ENCODE measurements at places on chromosomes 3 and 15.

DNA sequence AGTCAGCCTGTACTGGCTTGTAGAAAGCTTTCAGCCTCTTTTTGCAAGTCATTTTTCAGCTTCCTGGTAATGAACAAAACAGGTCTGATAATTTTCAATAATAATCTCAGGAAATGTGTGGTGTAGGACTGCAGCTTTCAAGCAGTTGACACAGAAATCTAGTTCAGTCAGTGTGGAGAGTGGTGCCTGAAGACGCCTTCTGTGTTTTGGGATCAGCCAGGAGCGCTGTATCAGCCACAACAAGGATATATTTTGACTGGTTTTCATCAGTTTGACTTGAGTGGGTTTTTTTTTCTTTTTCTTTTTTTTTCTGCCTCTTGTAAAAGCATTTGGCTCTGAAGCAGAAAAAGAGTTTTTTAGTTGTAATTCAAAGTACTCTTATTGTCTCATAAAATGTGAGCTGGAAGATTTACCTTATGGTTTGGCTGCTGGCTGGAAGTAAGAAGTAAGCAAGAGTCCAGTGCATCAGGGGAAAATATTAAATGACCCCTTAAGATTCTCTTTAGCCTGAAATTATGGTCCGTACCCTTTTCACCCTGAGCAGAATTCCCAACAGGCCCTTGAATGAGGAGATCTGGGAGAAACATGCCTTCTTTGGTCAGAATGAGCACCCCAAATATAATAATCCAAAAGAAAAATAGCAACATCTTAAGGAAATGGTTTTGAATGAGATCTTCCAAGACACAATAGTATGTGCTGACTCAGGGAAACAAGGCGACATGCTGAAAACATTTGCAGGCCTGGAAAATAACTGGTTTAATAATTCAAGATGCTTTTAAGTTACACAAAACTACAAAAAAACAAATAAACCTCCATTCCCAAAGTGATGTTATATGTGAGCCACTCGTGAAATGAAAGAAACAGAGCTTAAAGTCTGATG, 332.7 kb upstream of the ADAMTS9 start:
- no peak for DNase-seq

GRCh38 chr15:39539466-39539865, 41.4 kb upstream of the THBS1 start:
- DNase-seq, result no peak

GRCh38 chr3:42290966-42291714, 25.2 kb upstream of the CCK start:
- DNase-seq, result no peak

GRCh38 chr3:166405465-166405864, 568.2 kb upstream of the BCHE start:
- no peak for DNase-seq

DNA sequence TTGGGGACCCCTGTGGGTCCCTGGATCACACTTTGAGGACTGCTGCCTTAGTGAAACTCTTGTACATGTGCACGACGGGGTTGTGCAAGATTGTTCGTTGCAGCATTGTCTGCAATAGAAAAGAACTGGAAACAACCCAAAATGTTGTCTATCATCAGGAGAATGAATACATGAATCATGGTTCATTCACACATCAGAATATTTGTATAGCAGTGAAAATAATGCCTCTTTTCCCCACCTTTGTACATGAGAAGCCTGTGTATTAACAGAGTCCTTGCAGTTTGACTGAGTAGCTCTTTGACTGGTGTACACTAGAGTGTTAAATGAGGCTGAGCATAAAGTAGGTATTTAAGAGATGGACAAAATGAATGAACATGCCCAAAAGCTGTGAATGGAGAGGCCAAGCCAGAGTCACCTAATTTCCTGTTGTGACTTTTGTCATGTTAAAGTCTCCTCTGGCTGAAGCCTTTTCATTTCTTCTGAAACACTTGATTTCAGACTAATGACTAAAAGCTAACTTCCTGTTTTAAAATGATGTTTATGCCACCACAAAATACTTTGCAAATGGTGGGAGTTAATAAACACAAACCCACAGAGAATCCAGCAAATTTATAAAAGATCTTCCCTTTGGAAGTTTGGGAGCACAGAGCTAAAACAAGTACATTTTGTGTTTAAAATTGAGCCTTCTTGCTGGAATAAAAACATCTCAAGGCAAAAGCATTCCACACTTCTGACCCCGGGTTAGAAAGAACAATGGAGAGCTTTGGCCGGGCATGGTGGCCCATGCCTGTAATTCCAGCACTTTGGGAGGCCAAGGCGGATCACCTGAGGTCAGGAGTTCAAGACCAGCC, 20.6 kb upstream of the USP3 start:
- no peak for DNase-seq

GRCh38 chr3:18224426-18224825, 200.7 kb downstream of the SATB1 start:
- DNase-seq, result no peak

DNA sequence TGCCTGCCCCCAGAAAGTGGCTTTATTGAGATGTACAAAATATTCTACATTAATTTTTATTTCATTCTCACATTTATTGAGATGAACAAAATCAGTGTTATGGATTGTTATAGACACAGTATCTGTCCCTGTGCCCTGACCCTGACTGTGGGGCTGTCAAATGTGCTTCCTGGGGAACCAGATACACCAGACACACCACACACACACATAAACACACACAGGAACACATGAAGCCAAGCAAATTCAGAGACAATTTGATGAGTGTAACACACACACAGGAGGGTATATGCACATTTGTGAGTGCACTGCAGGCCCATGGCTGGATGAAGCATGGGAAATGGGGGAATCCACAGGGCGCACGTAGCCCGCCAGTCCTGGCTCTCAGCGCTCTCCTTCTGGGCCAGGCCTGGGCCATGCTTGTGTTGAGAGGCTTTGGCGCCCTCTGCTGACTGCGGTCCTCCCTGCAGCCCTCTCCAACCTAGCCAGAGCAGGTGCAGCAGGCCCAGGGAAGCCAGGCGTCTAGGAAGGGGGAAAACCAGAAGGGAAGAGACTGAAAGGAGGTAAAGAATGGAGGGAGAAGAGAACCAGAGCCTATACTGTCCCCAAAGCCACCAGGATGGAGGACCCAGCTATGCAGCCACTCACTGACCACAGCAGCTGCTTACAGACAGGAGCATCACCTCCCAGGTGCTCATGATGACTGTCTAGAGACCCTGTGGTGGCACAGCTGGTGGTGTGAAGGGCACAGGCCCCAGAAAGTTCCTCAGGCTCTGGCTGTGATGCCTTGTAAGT, 18.0 kb upstream of the LOXL1 start:
- DNase-seq, result peak; percentile 61

DNA sequence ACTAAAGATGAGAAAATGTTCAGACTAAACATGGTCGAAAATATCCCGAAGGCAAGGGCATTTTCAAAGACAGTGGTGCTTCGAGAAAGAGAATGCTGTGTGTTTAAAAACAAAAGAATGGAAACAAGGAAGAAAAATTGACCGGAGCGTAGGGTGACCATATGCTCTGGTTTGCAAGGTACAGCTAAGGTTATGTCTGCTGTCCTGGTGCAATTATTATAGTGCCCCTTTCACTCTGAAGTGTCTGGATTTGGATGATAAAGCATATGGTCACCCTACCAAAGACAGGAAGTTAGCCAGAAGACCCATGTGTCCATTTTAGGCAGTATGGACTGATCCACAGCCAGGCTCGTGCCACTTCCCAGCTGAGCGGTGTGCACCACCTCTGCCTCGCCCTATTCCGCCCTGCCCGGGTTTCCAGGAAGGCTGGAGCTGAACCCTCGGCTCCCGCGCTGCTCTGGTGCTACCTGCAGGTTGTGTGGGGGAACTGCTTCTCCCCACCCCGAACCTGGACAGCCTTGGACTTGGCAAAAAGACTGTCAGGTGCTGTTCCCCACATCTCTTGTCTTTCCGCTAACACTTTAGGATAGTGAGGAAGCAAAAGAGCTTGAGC, 25.2 kb downstream of the GOLGA6D start:
- DNase-seq, result no peak

Data from naive thymus-derived CD8-positive, alpha-beta T cell (primary cell).